ENCODE measurements at places on chromosomes 16 and 17. TPM values are rescaled to one million over a fixed set of nuclear protein-coding genes. Genes with fewer than 3 reads are reported as not detected.

SPNS3 gene
- total RNA-seq, result 2.4 TPM

HOXB2 gene
- total RNA-seq, result 15.3 TPM

PLEKHG4 gene
- total RNA-seq, result 29.0 TPM

TBC1D3I gene
- 1.8 TPM for total RNA-seq

KRTAP1-5 gene
- total RNA-seq, result not detected

KRTAP9-4 gene
- total RNA-seq, result not detected

TEX19 gene
- total RNA-seq, result not detected

CBX4 gene
- total RNA-seq, result 9.1 TPM

DHX58 gene
- 19.1 TPM for total RNA-seq

COG1 gene
- 27.3 TPM for total RNA-seq

SRL gene
- total RNA-seq, result not detected

SOCS1 gene
- 89.7 TPM for total RNA-seq

KRT36 gene
- total RNA-seq, result not detected

RND2 gene
- total RNA-seq, result not detected

DNA sequence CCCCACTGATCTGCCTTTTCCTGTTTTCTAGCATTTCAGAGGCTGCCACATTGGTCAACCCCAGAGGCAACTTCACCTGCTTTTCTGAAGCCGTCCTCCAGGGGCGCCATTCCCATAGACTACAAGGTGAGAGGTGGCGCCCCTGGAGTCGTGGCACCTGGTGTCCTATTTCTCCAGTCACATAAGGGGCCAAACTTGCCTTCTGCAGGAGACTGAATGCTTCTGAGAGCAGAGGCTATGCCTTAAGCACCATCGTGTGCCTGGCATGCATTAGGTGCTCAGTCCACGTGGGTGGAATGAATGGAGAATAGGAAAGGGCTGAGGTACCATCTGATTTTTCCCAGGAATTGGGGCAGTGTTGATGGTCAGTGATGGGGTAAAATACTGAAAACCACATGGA, 164.8 kb downstream of the HAPSTR1 start:
- H3K4me3 ChIP-seq, result no peak overlapping the region
- ATAC-seq, result no peak
- H3K4me1 ChIP-seq, result no peaks in the 10 kb centered on the region
- peaks cover 31% of the 10 kb centered on the region for H3K27me3 ChIP-seq
- no peaks in the 10 kb centered on the region for H3K36me3 ChIP-seq

DNA sequence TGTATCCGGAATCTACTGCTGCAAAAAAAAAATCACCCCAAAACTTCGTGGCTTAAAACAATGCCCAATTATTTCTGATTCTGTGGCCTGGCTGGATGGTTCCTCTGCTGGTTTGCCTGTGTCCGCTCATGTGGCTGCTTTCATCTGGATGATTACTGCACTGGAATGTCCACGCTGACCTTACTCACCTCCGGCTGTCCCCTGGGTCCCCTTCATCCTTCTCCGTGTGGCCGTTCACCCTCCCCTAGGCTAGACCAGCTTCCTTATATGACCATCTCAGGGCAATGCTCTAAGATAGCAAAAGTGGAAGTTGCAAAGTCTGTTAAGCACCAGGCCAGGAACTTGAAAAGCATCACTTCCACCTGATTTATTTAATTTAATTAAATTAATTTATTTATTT, 31.4 kb upstream of the SPNS2 start:
- H3K27me3 ChIP-seq, result no peaks in the 10 kb centered on the region
- H3K36me3 ChIP-seq, result no peaks in the 10 kb centered on the region
- ATAC-seq, result no peak
- no peak overlapping the region for H3K4me3 ChIP-seq

DNA sequence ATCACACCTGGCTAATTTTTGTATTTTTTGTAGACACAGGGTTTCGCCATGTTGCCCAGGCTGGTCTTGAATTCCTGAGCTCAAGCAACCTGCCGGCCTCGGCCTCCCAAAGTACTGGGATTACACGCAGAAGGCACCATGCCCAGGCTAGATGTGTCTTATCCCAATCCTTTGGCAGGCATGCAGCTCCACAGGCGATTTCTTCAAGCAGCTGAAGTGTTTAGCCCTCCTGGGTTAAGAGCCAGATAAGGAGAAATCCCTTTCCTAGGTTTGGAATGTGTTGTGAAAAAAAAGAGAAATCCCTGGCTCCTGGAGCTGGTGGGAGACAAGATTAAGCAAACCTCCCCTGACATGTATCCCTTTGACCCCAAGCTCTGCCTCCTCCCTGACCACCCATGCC, 2.1 kb upstream of the NHERF1 start:
- peaks cover 21% of the 10 kb centered on the region for H3K36me3 ChIP-seq
- peak overlapping the region; percentile 100 for H3K4me3 ChIP-seq
- H3K27me3 ChIP-seq, result no peaks in the 10 kb centered on the region
- H3K4me1 ChIP-seq, result peaks cover 36% of the 10 kb centered on the region

DNA sequence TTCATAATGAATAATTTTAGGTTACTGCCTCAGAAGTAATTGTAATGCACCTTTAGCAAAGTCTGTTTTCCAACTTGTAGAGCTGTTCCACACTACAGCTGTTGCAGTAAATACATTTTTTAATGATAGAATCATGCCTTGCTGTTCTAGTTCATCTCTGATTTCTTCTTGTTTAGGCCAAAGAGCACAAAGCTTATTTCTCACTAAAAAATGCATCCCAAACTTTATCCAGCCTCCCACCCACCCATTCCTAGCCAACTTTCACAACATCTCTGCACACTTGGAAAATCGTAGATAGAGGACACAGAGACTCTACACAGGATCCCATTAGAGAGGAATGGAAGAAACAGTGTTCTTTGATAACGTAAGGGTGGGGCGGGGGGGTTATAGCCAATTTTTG, 252.2 kb upstream of the DYNLRB2 start:
- ATAC-seq, result no peak
- no peak overlapping the region for H3K4me3 ChIP-seq
- H3K36me3 ChIP-seq, result no peaks in the 10 kb centered on the region
- H3K27me3 ChIP-seq, result peaks cover 19% of the 10 kb centered on the region

GRCh38 chr17:64198331-64199090, 64.5 kb downstream of the TEX2 start:
- peak overlapping the region; percentile 10 for H3K27ac ChIP-seq
- H3K36me3 ChIP-seq, result peaks cover 11% of the 10 kb centered on the region
- peaks cover 18% of the 10 kb centered on the region for H3K4me1 ChIP-seq
- no peak overlapping the region for H3K4me3 ChIP-seq

GRCh38 chr16:12283596-12283995, 307.1 kb downstream of the SNX29 start:
- H3K4me1 ChIP-seq, result no peaks in the 10 kb centered on the region
- peaks cover 12% of the 10 kb centered on the region for H3K36me3 ChIP-seq
- H3K27ac ChIP-seq, result no peak overlapping the region
- H3K4me3 ChIP-seq, result no peak overlapping the region
- no peak for ATAC-seq
- H3K27me3 ChIP-seq, result no peaks in the 10 kb centered on the region

- H3K27me3 ChIP-seq, result no peaks in the 10 kb centered on the region
- no peak overlapping the region for H3K27ac ChIP-seq
- H3K4me3 ChIP-seq, result no peak overlapping the region
- ATAC-seq, result no peak
- no peaks in the 10 kb centered on the region for H3K36me3 ChIP-seq
- H3K4me1 ChIP-seq, result no peaks in the 10 kb centered on the region
Observed at GRCh38 chr16:4610011-4611005, 4.4 kb downstream of the UBALD1 start.

- H3K4me3 ChIP-seq, result no peak overlapping the region
- no peaks in the 10 kb centered on the region for H3K4me1 ChIP-seq
- no peak overlapping the region for H3K27ac ChIP-seq
- peaks cover 42% of the 10 kb centered on the region for H3K27me3 ChIP-seq
- H3K36me3 ChIP-seq, result no peaks in the 10 kb centered on the region
Observed at GRCh38 chr16:55917373-55918160, 42.4 kb upstream of the CES5A start.

GRCh38 chr16:85175724-85176233, 63.5 kb upstream of the CIBAR2 start:
- H3K4me3 ChIP-seq, result no peak overlapping the region
- no peak for ATAC-seq
- H3K27me3 ChIP-seq, result peaks cover 47% of the 10 kb centered on the region
- H3K27ac ChIP-seq, result no peak overlapping the region

GRCh38 chr17:81713004-81713555, 996 bp downstream of the SLC25A10 start:
- no peak for ATAC-seq
- H3K4me1 ChIP-seq, result no peaks in the 10 kb centered on the region
- peak overlapping the region; percentile 84 for H3K27ac ChIP-seq
- peak overlapping the region; percentile 90 for H3K4me3 ChIP-seq
- H3K36me3 ChIP-seq, result no peaks in the 10 kb centered on the region

DNA sequence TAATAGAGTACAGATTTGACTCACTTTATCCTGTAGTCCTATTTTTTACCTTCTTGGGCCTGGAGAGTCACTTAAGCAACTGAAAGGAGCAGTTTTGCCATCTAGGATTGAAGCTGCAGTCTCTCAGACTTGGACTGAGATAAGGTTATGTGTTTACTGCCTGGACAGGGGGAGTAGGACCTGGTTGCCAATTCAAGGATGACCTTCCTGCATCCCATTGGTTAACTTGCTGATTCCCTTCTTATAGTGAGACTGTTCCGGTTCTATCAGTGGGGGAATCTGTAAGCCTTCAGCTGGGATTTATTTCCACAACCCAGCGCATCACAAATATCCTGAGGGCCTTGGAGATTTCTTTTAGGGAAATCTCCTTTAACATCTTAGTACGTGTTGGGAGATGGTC, 2.9 kb downstream of the UBN1 start:
- ATAC-seq, result no peak
- peak overlapping the region; percentile 86 for H3K4me3 ChIP-seq
- H3K4me1 ChIP-seq, result peaks cover 41% of the 10 kb centered on the region
- no peaks in the 10 kb centered on the region for H3K27me3 ChIP-seq
- peaks cover 44% of the 10 kb centered on the region for H3K36me3 ChIP-seq

Data from activated T-helper 17 cell treated with anti-CD3 and anti-CD28 coated beads, Interleukin-2, amount 50 U/mL, for 72 hours (primary cell).